ENCODE measurements at places on chromosomes 4 and X.

DNA sequence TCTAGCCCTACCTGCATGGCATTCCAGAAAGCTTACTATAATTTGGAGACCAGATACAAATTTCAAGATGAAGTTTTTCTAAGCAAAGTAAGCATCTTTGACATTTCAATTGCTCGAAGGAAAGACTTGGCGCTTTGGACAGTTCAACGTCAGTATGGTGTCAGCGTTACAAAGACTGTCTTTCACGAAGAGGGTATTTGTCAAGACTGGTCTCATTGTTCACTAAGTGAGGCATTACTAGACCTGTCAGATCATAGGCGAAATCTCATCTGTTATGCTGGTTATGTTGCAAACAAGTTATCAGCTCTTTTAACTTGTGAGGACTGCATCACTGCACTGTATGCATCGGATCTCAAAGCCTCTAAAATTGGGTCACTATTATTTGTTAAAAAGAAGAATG, 17.6 kb downstream of the THAP9 start:
- DNase-seq: no peak

GRCh38 chr4:14452764-14453163, 549.5 kb upstream of the CPEB2 start:
- no peak for DNase-seq

DNA sequence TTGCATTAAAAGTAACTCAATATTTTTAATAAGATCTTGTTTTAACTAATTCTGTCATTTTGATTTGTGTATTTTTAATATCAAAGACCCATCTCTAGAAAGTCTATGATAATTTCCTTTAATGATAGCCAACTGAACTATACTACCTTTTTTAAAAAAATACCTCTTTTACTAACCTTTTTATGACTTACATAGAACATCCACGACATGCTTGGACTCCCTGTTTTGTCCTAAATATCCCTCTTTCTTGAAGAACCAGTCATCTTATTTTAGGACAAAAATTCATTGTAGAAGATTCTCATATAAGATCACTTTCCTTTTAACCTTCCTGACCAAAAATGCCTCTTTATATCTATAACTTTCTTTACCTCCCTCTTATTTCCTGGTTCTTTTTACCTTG, 76.8 kb upstream of the GC start:
- peak; percentile 9 for DNase-seq

DNA sequence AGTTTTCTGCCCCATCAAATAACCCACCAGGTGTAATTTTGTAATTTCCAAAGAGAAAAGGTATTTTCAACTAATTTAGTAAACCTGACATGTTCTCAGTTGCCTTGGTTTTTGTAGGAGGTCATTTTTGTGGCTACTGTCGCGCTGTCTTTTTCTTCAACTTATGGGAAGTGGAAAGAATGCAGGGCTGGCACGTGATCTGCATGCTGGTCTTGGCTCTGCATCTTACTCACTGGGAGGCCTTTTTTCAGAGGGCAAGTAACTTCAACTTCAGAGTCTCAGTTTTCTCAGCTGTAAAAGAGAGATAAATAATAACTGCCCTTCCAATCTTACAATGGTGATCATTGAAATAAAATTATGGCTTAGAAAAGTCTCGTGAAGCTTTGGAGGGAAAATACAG, 109.9 kb upstream of the SMIM10 start:
- no peak for DNase-seq

- DNase-seq: no peak
Observed at GRCh38 chrX:55312655-55313054, 47.9 kb upstream of the PAGE3 start.

DNA sequence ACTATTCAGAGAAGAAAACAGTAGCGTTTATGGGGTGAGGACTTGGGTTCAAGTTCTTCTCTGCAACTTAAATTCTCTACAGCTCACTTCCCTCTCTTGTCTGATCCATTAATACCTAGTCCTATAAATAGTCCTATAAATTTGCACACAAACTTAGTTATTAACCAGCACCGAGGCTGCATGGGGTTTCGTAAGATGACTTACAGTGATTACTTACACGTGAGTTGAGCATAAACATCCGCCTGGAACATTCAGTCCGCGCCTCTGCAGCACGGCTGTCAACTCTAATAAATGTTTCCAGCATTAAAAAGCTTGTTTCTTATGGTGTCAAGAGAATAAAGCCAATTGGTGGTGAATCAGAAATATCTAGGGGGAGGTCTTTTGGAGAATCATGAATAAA, 103.0 kb upstream of the ENPP6 start:
- DNase-seq: no peak

- DNase-seq: peak; percentile 2
Observed at GRCh38 chrX:76420237-76420636, 7.3 kb upstream of the MAGEE1 start.
